Body of pancreas (tissue), 4 donors: ENCODE measurements at places on chromosomes 3 and 15. TPM values are rescaled to one million over a fixed set of nuclear protein-coding genes. Genes with fewer than 3 reads are reported as not detected.

The OSTN gene
- not detected for total RNA-seq

The WDR93 gene
- total RNA-seq: 0.66 TPM

The ATP13A4 gene
- total RNA-seq: 7.9 TPM

The PRRT3 gene
- 4.3 TPM for total RNA-seq

The CYP1A2 gene
- not detected for total RNA-seq

DNA sequence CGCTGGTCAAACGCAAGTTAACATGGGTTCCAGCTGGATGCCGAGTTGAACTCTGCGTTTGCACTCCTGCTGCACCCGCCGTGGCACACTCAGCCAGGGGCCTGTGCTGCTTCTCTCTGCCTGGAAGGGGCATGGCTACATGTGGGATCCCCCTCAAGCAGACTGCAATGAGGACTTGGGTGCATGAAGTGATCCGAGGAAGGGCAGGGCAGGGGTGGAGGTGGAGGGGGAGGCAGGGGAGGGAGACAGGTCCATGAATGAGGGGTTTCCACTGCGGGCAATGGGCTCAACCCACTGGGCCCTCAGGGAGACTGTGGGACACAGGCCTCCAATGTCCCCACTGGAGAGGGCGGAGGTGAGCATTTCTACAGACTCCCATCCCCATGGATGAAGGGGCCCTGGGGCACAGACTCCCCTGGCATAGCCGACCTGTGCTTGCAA, 141.6 kb upstream of the MEF2A start:
- H3K27me3 ChIP-seq: no peaks in the 10 kb centered on the region
- peaks cover 4% of the 10 kb centered on the region for H3K4me1 ChIP-seq
- no peak for DNase-seq
- H3K4me3 ChIP-seq: no peak overlapping the region

DNA sequence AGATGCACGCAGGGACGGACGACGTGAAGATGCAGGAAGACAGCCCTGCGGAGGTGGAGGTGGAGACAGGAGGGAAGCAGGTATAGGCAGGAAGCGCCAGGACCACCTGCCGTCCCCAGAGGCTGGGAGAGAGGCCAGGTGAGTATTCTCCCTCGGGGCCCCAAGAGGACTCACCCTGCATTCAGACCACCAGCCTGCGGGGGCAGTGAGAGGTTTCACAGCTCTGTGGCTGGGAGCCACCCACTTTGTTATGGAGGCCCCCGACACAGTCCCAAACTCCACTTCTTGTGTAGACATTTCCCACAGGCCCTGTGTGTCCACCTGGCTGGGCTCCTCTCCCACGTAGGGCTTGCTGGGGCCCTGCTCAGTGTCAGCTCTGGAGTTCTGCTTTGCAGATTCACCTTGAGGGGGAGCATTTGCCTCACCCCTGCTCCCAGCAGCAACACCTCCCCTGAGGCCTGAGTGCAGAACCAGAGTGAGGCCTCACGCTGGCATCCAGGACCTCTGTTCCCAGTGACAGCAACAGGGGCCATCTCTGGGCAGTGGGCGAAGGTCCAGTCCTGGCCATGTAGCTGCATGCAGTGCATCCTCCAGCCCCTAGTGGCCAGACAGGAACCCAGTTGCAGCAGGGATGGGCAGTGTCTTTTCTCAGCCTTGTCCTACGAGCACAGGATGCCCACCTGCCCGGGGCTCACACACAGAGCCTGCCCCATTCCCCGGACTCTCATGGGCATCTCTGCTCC, 119.4 kb upstream of the IQSEC1 start:
- H3K36me3 ChIP-seq: no peaks in the 10 kb centered on the region
- no peak for DNase-seq
- no peaks in the 10 kb centered on the region for H3K27me3 ChIP-seq
- H3K27ac ChIP-seq: no peak overlapping the region
- H3K4me1 ChIP-seq: peaks cover 6% of the 10 kb centered on the region
- H3K4me3 ChIP-seq: no peak overlapping the region

DNA sequence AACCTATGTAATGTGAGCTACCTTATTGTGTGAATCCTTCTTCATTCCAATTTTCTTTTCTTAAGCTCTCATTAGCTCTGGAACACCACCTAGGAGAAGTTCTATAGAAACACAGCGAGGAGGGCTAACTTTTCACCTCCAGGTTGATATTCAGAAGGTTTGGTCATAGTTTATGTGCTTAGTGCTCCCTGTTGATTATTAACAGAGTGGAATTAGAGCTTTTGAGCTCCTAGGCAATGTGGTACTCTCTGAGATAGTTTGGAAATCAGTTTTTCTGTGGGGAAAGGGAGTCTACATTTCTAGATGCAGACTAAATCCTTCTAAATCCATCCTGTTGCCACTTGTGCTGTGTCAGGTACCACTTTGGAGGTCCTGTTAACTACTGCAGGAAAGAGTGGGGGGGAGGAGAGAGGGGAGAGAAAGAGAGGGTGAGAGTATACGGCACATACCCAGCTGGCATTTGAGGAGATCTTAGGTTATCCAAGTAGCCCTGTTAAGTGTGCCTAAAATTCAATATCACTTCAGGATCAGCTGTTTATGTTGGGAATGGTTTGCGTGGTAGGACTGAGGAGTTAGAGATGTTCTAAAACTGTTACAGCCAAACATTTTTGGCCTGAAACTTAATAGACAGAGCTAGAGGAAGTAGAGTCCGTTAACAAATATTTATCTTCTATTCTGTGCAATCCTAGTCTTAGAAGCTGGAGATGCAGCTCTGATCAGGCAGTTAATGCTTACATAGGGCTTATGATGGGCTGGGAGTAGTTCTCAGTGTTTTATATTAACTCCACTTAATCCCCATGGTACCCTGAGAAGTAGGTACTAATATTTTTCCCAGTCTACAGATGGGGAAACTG, 117.5 kb upstream of the PROK2 start:
- no peak overlapping the region for H3K4me3 ChIP-seq
- no peak for DNase-seq
- H3K27ac ChIP-seq: no peak overlapping the region
- no peaks in the 10 kb centered on the region for H3K4me1 ChIP-seq
- H3K27me3 ChIP-seq: no peaks in the 10 kb centered on the region

DNA sequence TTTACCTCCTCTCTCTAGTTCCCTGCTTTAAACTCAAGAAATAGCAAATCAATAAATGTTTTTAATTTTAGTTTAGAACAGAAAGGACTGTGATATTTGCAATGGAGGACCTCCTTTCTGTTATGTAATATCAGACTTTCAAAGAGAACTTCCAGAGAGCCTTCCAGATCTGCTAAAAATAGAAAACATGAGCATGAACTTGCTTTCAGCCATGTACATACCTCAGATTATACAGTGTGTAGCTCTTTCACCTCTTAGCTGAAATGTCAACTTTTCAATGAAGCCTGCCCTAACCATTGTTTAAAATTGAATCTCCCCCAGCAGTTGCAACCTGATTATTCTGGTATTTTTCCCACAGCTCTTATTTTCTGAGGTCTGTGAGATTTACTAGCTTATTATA, 12.6 kb downstream of the CAPN7 start:
- no peak overlapping the region for H3K27ac ChIP-seq
- H3K4me1 ChIP-seq: no peaks in the 10 kb centered on the region
- no peak for DNase-seq
- peaks cover 27% of the 10 kb centered on the region for H3K36me3 ChIP-seq
- no peaks in the 10 kb centered on the region for H3K27me3 ChIP-seq

DNA sequence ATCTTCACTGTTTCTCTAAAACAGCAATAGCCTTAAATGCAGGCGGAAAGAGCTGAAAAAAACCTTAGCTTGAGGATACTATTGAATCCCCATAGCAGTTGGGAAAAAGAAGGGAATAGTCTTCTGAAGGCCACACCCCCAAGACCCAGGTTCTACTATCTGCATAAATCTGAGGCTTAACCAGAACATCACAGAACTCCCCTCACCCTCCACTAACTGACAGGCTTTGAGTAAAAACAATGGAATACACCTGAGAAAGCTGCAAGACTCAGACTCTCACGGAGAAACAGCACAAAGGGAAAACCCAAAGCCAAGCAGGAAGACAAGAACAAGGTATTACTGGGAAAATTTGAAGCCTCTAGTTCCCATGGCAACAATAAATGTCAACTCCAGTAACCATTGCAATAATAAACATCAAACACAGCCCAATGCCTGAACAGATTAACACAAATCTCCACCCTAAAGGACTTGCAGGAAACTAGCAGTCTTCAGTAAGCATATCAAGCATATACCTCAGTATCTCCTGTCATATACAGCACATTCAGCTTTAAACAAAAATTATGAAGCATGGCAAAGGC, 56.4 kb downstream of the TMCC1 start:
- no peak for DNase-seq
- no peaks in the 10 kb centered on the region for H3K27me3 ChIP-seq
- H3K36me3 ChIP-seq: no peaks in the 10 kb centered on the region
- peaks cover 9% of the 10 kb centered on the region for H3K4me1 ChIP-seq

DNA sequence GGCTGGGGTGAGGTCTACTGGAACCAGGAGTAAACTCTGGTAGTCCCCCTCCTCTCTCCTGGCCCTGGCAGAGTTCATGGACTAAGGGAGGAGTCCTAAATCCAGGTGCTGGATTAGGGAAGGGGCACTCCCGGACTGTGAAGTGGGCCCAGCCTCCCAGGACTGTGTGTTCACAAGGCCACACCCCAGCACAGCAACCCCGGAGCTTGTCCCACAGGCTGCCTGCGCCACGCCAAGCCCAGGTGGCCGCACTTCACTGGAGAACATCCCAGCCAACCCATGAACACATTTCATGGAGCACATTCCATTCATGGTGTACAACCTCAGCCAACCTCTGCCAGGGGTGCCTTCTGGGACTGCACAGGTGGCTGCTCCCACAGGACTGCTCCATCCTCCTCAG, 8.2 kb downstream of the ARPIN start:
- peaks cover 13% of the 10 kb centered on the region for H3K36me3 ChIP-seq
- H3K27me3 ChIP-seq: no peaks in the 10 kb centered on the region
- H3K4me3 ChIP-seq: no peak overlapping the region
- DNase-seq: no peak
- H3K27ac ChIP-seq: no peak overlapping the region
- H3K4me1 ChIP-seq: peaks cover 7% of the 10 kb centered on the region

- H3K4me3 ChIP-seq: no peak overlapping the region
- H3K4me1 ChIP-seq: peaks cover 17% of the 10 kb centered on the region
- H3K36me3 ChIP-seq: peaks cover 62% of the 10 kb centered on the region
- no peaks in the 10 kb centered on the region for H3K27me3 ChIP-seq
- H3K27ac ChIP-seq: peak overlapping the region; percentile 4
Observed at GRCh38 chr15:85727068-85727467, 67.7 kb downstream of the KLHL25 start.

DNA sequence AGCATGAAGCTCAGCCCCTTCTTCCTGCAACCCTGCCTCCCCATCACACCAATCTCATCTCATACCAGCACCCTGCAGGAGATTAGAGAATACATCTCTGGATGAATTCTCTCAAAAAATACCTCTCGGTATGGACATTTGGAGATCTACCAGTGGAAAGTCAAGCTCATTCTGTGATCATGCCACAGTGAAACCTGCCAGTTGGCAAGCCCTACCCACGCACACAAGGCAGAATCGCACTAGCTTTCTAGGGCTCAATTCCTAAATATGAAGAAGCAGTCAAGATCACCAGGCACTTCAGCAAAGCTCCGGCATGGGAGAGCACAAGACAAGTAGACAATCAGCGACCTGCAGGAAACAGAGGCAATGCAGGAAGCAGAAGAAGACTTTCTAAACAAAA, 221.2 kb downstream of the NTRK3 start:
- no peaks in the 10 kb centered on the region for H3K27me3 ChIP-seq
- H3K4me3 ChIP-seq: no peak overlapping the region
- no peaks in the 10 kb centered on the region for H3K36me3 ChIP-seq
- no peak for DNase-seq
- no peaks in the 10 kb centered on the region for H3K4me1 ChIP-seq
- no peak overlapping the region for H3K27ac ChIP-seq

GRCh38 chr3:17444865-17445264, 297.6 kb downstream of the TBC1D5 start:
- no peaks in the 10 kb centered on the region for H3K4me1 ChIP-seq
- H3K27ac ChIP-seq: no peak overlapping the region
- no peaks in the 10 kb centered on the region for H3K36me3 ChIP-seq

GRCh38 chr15:95609096-95609495, 721.4 kb upstream of the NR2F2 start:
- no peaks in the 10 kb centered on the region for H3K36me3 ChIP-seq
- no peak overlapping the region for H3K27ac ChIP-seq
- no peaks in the 10 kb centered on the region for H3K4me1 ChIP-seq
- DNase-seq: no peak
- no peak overlapping the region for H3K4me3 ChIP-seq
- H3K27me3 ChIP-seq: no peaks in the 10 kb centered on the region
